ENCODE measurements at places on chromosomes 5 and 9. TPM values are rescaled to one million over a fixed set of nuclear protein-coding genes. Genes with fewer than 3 reads are reported as not detected.

- no peaks in the 10 kb centered on the region for H3K27me3 ChIP-seq
- H3K27ac ChIP-seq: no peak overlapping the region
- DNase-seq: no peak
- no peaks in the 10 kb centered on the region for H3K36me3 ChIP-seq
- no peaks in the 10 kb centered on the region for H3K4me1 ChIP-seq
- H3K4me3 ChIP-seq: no peak overlapping the region
These were observed 22.0 kb upstream of the ADRA1B start for GRCh38 chr5:159894149-159894720.

DNA sequence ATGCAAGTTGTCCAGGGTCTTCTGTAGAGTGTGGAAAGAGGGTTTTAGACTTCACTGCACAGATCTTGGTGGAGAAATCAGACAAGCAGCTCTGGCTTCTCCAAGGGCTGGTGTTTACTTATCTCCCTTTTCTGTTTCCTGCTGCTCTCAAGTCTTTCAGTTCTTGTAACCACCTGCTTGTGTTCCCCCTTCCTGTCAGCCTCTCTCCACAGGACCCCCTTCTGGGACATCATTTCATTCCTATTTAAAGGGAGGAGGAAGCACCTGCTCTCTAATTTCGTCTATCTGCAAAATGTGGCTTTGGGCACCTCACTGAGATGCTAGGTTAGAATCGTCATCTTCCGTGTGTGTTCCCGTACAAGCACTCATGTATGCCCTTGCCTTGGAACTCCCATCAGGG, 636.2 kb downstream of the MTRR start:
- no peaks in the 10 kb centered on the region for H3K4me1 ChIP-seq
- no peaks in the 10 kb centered on the region for H3K36me3 ChIP-seq
- no peak overlapping the region for H3K27ac ChIP-seq
- DNase-seq: no peak

GRCh38 chr9:126497660-126498275, 116.0 kb upstream of the LMX1B start:
- peaks cover 3% of the 10 kb centered on the region for H3K36me3 ChIP-seq
- H3K4me1 ChIP-seq: peaks cover 32% of the 10 kb centered on the region
- H3K27me3 ChIP-seq: no peaks in the 10 kb centered on the region
- H3K27ac ChIP-seq: no peak overlapping the region
- no peak for DNase-seq

DNA sequence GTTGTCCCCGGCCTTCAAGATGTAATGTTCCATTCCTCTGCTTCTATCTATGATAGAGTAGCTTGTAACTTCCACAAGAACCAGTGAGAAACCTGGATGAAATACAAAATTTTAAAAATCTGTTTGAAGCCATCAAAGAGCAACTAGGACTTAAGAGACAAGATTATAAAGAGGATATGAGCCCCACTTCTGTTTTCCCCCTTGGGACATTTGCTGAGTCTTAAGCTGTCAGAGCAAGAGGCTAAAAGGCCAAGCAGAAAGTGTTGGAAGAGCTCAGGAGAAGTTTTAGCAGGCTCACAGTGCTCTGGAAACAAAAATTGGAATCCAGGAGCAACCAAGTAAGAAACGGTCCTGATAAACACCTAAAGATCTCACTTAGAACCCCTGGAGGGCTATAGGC, 76.1 kb downstream of the ADRB2 start:
- no peak overlapping the region for H3K27ac ChIP-seq

GRCh38 chr9:5513966-5514616, 3.8 kb downstream of the PDCD1LG2 start:
- no peaks in the 10 kb centered on the region for H3K4me1 ChIP-seq
- DNase-seq: no peak
- H3K27me3 ChIP-seq: peaks cover 5% of the 10 kb centered on the region
- H3K36me3 ChIP-seq: no peaks in the 10 kb centered on the region

Gene EQTN
- not detected for total RNA-seq

DNA sequence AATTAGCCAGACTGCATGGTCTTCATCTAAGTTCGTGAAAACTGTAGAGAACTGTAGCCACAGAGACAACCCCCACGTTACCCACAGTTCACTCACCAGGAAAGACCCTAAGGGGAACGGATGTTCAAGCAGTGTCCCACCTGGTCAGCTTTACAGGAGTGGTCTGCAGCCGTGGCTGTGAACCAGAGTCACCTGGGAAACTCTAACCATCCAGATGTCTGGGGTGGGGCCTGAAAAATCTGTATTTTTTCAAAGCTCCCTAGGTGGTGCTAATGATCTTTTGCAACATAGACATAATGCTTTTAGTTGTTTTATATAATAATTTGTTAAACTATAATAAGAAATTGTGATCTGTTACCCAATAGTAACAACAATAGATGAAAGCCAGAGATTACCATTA, 47.7 kb upstream of the ANGPTL2 start:
- no peak overlapping the region for H3K4me3 ChIP-seq
- DNase-seq: no peak
- H3K36me3 ChIP-seq: no peaks in the 10 kb centered on the region
- no peaks in the 10 kb centered on the region for H3K4me1 ChIP-seq
- no peaks in the 10 kb centered on the region for H3K27me3 ChIP-seq

- no peak for DNase-seq
- H3K27ac ChIP-seq: no peak overlapping the region
- no peaks in the 10 kb centered on the region for H3K36me3 ChIP-seq
- H3K4me3 ChIP-seq: no peak overlapping the region
- H3K4me1 ChIP-seq: no peaks in the 10 kb centered on the region
These were observed 132.5 kb upstream of the PRSS3 start for GRCh38 chr9:33662871-33663270.

All from HepG2 (cell line).